Stimulated activated CD4-positive, alpha-beta T cell treated with anti-CD3 and anti-CD28 coated beads, Interleukin-1b, Interleukin-23, amount 100 ng/mL, for 1 hour (primary cell): ENCODE measurements at places on chromosomes 16 and 17.

- no peak for DNase-seq
Measured at GRCh38 chr16:63652091-63652490, 1469.8 kb downstream of the CDH11 start.

GRCh38 chr17:56604691-56605290 lies 11.3 kb downstream of the NOG start:
- no peak for DNase-seq

GRCh38 chr16:79395591-79395990 lies 204.9 kb downstream of the MAF start:
- no peak for DNase-seq

- DNase-seq, result no peak
Measured at GRCh38 chr16:79672524-79672923, 72.0 kb upstream of the MAF start.

DNA sequence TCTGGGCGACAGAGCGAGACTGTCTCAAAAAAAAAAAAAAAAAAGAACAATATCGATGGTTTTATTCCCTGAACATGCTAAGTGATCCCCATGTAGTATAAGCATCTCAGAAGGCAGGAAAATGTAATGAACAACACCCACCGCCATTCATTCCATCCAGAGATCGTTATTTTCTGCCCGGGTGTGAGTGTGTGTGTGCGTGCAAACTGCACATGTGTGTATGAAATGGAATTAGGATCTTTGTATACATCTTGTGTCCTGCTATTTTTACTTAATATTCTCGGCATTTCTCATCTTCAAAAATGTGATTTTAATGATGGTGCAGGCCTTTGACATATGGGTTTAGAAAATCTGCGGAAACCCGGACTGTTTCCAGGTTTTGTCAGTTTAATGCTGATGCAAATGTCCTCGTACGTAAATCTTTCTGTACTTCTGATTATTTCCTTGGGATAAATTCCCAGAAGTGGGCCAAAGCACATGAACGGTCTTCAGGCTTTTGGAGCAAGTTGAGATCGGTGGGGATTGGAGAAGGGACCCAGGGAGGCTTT lies 254.8 kb downstream of the SEC14L1 start:
- no peak for DNase-seq

DNA sequence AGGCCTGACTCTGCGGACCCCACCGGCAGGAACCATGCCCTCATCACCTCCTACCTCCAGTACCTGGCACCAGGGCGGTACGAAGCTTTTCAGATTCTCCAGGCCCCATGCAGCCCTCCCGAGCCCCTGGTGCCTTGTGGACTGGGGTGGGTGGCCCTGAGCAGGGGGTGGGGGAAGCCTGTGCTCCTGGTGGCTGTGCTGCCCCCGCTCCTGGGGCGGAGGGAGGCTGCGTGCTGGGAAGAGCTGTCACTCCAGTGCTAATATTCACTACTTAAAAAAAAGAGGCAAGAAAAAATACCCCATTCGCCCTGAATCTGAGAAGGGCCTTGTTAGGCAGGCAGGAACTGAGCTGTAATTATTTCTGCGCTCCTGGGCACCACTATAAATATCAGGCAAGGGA lies 111.8 kb downstream of the ENGASE start:
- DNase-seq, result no peak

GRCh38 chr17:78110363-78111015 lies 18.1 kb downstream of the TMC6 start:
- no peak for DNase-seq

DNA sequence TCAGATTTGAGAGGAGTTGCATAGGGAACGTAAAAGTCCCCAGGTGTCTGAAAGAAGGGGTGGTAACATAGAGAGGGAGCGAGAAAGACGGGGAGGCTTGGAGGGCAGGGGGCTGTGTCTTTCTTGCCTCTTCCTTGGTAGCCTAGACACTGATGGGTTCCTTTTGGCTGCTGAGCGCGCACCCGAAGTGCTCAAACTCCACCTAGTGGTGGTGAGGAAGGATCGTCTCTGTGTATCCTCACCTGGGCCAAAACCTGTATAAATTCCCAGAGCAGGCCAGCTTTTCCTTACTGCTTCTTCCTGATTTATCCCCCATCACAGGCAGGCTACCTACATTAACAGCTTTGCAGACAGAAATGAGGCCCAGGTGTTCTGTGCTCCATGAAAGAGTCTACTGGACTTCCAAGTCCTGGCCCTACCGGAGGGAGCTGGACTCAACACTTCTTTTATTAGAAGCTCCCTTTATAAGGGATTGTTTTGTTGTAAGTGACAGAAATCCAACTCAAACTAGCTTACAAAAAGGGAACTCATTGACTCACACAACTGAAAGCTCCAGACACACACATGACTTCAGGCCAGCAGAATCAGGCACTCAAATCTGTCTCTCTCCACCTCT lies 5.5 kb upstream of the SLC25A35 start:
- peak; percentile 29 for DNase-seq

- DNase-seq, result no peak
Measured at GRCh38 chr17:61786088-61786487, 77.2 kb downstream of the BRIP1 start.

GRCh38 chr17:45361451-45361850 lies 44.6 kb upstream of the MAP3K14 start:
- DNase-seq, result no peak

DNA sequence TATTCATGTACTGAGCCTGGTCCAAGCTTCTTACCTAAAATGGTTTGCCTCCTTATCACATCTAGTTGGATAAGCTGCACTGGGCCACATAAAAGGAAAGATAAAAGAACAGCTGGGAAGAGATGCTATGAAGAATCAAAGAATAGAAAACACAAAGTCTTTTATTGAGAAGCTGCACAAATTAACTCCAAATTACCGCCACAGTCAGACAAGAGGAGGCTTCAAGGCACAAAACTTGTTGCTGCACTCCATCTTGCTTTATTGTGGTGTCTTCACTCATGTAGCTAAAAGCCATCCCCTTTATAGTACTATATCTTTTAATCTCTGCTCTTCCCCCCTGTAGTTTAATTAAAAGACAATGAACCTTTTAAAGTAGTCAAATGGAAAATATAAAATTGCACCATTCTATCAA lies 330.6 kb upstream of the PMFBP1 start:
- DNase-seq, result no peak

DNA sequence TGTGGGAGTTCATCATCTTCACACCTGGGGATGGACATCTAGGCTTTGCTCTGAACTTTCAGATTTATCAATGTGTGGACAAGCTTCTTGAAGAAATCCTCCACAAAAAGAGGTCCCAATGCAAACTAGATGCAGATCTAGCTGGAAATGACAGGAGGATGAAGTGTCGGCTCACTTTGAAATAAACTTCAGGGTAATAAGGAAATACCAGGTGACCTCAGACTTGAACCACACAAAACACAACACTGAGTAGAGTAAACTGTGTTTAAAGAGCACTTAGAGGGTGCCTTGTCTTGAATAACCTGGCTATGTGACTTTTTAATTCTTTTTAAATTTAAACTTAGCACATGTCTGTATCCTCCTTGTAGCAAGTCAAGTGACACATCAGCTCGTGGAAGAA lies 27.2 kb upstream of the TEKT3 start:
- no peak for DNase-seq

DNA sequence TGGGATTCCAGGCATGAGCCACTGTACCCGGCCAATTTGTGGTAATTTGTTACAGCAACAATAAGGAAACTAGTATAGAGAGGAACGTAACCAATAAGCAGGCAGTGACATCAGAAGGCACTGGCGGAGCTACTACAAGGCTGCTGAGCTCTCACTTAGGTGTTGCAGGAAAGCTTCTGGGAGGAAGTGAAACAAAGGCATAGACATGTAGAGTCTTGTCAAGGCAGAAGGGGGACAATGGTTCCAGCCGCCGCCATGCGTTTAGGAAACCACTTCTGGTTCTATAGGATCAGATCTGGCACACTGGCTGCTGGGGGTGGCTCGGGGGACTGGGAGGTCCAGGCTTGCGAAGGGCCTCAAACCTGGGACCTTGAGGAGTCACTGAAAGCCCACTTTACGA lies 9.4 kb upstream of the CPSF4L start:
- no peak for DNase-seq

DNA sequence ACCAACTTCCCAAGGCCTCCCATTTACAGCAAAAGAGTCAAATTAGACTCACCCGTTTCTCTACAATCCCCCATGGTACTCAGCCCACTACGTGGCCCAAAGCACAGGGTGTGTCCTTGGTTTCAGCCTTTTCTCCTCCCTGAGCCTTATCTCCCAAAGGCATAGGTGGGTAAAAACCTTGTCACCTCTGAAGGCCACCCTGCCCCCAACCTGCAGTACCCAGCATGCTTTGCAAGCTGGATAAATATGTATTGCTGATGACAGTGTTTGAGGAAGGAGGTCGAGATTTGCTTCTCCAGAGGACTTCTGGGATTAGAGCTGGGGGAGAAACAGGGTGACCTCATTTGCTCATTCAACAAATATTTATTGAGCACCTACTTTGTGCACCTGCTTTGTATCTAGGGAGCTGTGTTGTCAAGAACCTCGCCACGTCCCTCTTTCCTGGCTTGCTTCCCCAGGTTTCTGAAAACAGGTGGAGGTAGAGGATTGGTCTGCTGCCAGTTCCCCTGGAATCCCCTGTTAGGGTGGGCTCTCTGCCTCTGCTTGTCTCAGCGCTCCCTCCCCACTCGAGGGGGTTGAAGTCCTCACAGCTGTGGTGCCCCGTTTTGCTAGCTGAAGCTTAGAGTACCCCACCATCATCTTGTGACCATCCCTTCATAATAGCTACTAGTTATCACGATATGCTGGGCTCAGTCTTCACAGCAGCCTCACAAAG lies 3.0 kb downstream of the LASP1 start:
- DNase-seq, result no peak

- DNase-seq, result no peak
Measured at GRCh38 chr17:69501591-69502468, 87.3 kb downstream of the MAP2K6 start.

DNA sequence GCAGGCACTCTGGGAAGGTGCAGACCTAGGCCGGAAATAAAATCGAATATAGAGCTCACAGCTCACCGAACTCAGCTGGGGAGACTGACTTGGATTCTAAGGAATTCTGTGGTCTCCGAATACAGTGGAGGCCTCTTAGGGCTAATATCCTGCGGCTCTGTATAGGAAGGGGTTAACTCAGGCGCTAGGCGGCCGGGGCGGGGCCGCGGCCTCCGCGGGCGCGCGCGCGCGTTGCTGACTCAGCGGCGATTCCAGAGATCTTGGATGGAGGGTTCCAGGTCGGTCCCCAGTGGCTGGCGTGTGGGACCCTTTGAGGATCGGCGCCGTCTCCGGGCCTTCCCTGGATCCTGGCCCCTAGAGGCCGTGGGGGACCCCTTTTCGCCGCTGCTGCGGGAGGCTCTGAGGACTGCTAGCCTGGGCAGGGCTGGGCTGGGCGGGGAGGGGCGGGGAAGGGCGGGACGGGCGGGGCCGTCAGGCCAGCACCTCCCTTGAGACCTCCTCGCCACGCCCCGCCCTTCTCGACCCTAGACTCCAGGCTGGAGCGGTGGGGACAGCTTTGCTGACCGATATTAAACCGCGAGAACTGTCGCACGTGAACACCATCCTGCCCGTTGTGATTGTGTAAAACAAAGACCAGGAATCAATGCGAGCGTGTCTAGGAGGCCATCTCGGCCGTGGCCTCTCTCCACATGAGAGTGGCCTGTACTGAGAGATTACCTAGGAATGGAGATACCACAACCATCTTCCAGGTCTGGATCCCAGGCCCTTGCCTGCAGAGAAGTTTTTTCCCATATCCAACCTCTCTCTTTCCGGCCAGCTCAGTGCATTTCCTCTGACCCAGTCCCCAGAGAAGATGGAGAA lies 1.4 kb upstream of the PLEKHH3 start:
- no peak for DNase-seq

GRCh38 chr17:46764709-46765401 lies 53.6 kb downstream of the WNT3 start:
- no peak for DNase-seq

GRCh38 chr17:58759522-58759921 lies 3.9 kb downstream of the PPM1E start:
- no peak for DNase-seq

GRCh38 chr16:5461574-5461973 lies 364.0 kb upstream of the EEF2KMT start:
- no peak for DNase-seq
